ENCODE measurements at places on chromosomes 2 and 18.

GRCh38 chr2:39007875-39008504, 112.9 kb downstream of the SOS1 start:
- no peak for DNase-seq

GRCh38 chr2:939936-940601, 10.6 kb upstream of the SNTG2 start:
- DNase-seq = no peak

- no peak for DNase-seq
Observed at GRCh38 chr18:34901299-34901698, 139.9 kb upstream of the MAPRE2 start.

DNA sequence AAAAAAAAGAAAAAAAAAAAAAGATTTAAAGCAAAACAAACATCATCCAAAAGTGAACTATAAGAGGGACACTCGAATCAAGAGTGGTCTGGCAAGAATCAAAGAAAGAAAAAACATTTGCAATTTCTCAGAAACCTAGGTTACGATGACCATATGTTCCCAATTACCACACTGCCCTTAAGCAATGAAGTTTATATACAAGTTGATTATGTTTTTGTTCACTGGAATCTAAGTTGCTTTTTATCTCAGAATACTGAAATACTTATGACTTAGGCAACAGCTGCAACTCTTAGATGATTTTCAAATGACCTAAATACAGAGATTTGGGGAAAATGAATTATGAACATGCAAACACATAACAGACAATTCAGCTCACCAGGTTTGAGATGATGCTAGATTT, 597.1 kb upstream of the CHAC2 start:
- DNase-seq = no peak

DNA sequence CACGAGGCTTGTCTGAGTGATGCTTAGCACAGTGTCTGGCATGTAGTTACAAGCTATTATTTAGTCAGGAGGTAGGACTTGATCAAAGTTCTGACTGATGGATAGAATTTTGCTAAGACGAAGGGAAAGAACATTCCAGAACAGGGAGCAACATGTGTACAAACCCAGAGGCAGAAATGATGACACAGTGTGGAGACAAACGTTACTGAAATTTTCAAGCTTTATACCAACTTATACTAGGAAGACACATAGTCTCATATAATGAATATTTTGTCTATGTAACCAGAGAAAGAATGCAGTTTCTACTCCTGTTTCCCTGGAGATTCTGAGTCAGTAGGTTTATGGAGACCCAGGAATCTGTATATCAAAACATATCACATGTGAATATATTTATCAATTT, 123.4 kb downstream of the FAM124B start:
- DNase-seq = no peak

DNA sequence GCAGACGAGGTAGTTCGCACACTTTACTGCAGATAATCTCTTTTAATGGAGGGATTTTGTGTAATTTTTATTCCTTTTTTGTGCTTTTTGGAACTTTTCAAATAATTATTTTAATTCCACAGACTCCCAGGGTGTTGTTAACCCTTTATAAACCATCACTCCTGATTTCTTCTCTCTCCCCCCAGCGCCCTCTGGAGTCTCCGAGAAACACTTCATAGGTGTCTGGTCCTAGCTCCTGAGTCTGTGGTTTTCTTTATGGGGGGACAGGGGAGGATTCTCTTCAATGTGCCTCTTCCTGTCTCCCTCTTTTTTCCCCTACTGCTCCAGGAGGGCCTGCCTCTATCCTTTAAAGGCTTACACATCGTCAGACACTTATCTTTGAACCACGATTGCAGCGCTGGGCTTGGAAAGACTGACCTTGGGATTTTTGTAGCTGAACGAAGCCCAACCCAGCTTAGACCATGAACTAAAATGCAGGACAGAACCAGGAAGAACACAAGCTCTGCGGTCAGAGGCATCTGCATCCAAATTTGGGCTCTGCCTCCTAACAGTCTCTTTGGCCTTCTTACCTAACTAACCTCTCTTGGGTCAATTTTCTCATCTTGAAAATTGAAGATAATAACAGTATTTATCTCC, 7.1 kb upstream of the PKDCC start:
- DNase-seq = no peak

DNA sequence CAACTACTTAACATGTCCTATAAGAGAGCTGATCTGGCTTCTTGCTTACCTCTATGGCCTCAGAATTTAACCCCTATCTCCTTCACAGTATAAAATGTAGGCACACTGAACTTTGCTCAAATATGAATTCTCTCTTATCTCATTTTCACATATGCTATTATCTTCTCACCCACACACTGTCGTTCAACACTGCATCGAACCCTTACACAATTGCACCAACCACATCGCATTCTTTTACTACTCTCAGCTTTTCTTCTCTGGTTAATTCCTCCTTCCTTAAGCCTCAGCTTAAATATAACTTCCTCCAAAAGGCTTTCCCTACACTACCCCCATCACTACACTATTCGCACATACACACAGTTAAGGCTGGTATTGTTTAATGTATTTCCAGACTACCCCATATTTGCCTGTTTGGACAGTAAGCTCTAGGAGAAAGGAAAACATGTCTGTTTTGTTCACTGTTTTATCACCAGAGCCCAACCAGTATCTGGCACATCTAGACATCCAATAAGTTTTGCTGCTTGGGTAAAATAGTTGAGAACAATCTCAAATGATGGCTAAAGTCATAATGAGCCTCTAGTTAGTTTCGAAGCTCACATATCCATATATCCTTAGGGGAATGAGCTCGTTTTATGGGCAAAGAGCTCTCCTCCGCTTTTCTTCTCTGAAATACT, 47.7 kb downstream of the HIBCH start:
- no peak for DNase-seq

- no peak for DNase-seq
Observed at GRCh38 chr2:139946690-139947089, 1166.5 kb upstream of the NXPH2 start.

DNA sequence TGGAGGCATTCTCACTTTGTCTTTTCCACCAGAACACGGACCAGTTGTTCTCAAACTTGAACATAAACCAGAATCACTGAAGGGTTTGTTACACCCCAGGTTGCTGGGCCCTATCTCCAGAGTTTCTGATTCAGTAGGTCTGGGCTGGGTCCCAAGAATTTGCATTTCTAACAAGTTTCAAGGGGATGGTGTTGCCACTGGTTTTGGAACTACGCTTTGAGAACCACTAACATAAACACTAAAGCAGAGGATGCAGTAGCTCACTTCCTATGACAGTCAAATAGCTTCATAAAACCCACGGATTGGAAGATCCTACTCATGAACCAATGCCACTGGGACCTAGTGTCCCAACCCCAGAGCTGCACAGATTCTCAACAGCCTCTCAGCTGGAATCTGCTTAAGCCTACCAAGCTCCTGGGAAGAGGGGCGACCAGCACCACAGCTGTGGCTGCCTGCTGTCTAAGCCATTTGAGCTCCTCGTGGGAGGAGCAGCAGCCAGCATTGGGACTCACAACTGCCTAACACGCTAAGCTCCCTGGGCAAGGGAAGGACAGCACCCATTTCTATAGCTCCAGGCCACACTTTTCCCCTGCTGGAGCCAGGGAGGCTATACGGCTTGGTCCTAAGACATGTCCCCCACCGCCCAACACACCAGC, 62.5 kb downstream of the C1D start:
- no peak for DNase-seq

GRCh38 chr2:182077448-182078142, 91.9 kb downstream of the PPP1R1C start:
- peak; percentile 29 for DNase-seq

DNA sequence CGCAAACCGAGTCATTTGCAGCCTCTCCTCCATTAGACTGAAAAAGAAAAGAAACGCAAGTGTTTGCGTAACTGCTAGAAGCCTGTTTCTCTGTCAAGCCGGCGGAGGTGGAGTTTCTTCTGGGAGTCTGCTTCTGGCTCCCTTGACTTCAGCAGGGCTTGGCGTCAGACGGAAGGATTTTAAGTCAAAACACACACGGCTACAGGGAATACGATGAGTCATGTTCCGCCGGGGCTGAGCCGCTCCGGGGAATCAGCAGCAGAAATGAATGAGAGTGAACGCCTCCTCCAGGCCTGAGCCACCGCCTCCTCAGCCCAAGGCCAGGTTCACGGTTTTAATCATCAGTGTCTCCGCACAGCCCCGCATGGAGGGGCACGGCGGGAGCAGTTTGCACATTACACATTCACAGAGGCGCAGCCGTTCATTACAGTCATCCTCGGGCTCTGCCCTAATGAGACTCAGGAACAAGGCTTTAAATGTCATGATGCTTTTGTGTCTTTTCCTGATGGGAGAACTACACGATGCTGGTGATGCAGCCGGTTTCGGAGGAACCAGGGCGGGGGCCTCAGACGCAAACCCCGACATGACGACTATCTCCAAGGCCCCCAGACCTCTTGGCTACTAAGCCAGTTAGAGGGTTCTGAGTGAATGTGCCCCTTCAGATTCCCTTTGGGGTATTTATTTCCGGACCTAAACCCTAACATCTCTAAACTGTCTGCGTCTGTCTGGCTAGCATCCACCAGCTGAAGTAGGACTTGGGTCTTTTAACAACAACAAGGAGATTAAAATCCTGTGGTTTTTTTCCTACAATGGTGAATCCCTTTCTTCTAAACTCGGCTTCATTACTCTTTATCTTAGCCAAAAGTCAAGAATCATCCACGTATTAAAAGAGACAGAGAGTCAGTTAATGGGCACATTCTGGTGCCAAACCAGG, 11.1 kb upstream of the SCG2 start:
- no peak for DNase-seq

DNA sequence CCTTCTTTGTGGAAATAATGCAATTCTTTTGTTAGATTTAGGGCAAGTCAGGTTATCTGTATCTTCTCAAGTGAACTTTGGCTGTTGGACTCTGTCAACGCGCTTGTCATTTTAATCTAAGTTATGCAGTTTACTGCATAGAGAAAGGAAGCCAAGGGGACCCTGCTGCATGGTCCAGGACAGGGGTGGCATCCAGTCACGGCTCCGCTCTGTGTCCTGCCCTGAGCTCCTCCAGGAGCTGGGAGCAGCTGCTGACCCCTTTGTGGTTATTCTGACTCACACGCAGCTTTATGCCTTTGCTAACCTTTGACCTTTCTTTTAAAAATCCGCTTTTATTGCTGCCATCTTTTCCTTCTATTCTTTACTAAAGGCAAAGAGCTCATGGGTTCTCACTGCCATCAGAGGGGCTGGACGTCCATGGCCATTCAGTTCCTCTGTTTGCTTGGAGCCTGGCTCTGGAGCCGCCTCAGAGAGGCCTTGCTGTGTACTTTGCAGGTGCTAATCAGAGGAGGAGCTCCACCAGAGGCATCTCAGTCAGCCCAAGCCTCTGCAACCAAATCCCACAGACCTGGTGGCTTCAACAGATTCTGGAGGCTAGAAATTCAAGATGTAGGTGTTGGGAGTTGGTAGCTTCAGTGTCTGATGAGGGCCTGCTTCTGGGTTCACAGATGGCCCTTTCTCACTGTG, 39.3 kb downstream of the SNTG2 start:
- DNase-seq = no peak

DNA sequence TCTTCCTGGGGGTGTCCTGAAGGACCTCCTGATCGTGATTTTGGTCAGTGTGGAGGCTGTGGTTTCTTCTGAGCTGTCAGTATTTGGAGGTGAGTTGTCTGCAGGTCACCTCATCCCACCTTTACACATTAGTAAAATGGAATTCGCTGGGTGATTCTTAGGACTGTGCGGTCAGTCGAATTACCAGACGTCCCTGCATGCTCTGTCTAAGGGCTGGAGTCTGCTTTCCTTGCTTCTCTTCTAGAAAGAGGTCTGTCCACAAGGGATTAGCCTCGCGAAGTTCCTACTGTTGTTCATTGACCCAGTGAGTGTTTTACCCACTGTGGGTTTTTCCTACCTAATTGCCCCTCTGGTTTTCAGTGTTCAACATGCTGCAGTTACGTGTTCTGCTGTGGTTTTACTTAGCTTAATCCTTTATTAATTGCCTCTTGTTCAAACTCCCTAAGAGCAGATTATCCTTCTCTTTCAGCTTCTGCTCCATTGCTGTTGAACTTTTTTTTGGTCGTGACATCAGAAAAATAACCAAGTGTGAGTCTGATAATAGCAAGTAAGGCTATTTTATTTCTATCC, 183.4 kb downstream of the NEDD4L start:
- DNase-seq = no peak

- DNase-seq = no peak
Observed at GRCh38 chr18:52903857-52904256, 563.9 kb downstream of the DCC start.
